Activated CD8-positive, alpha-beta T cell treated with anti-CD3 and anti-CD28 coated beads for 36 hours (primary cell): ENCODE measurements at places on chromosomes 16 and 17. TPM values are rescaled to one million over a fixed set of nuclear protein-coding genes. Genes with fewer than 3 reads are reported as not detected.

GRCh38 chr16:15907863-15908478 lies 19.6 kb upstream of the CEP20 start:
- H3K36me3 ChIP-seq = no peaks in the 10 kb centered on the region
- H3K27ac ChIP-seq = no peak overlapping the region
- H3K4me1 ChIP-seq = peaks cover 16% of the 10 kb centered on the region
- peak; percentile 63 for DNase-seq
- no peaks in the 10 kb centered on the region for H3K27me3 ChIP-seq
- no peak overlapping the region for H3K4me3 ChIP-seq

DNA sequence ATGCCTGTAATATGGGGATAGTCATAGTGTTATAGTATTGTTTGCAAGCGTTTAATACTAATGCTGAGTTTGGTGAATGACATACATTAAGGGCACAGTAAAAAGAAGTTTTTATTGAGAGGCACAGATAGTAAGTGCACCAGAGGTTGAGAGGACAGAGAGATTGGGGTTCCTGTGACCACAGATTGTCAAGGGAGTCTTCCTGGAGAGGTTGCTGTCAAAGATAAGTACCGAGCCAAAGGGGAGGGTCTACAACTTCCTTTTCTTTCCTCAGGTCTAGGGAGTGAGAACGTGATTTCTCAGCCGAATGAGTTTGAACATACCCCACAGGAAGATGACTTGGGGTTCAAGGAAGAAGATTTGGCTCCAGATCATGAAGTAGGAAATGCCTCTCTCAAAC lies 1.8 kb downstream of the ZNF48 start:
- no peaks in the 10 kb centered on the region for H3K27me3 ChIP-seq
- no peak for DNase-seq
- peak overlapping the region; percentile 20 for H3K27ac ChIP-seq
- H3K36me3 ChIP-seq = peaks cover 28% of the 10 kb centered on the region

DNA sequence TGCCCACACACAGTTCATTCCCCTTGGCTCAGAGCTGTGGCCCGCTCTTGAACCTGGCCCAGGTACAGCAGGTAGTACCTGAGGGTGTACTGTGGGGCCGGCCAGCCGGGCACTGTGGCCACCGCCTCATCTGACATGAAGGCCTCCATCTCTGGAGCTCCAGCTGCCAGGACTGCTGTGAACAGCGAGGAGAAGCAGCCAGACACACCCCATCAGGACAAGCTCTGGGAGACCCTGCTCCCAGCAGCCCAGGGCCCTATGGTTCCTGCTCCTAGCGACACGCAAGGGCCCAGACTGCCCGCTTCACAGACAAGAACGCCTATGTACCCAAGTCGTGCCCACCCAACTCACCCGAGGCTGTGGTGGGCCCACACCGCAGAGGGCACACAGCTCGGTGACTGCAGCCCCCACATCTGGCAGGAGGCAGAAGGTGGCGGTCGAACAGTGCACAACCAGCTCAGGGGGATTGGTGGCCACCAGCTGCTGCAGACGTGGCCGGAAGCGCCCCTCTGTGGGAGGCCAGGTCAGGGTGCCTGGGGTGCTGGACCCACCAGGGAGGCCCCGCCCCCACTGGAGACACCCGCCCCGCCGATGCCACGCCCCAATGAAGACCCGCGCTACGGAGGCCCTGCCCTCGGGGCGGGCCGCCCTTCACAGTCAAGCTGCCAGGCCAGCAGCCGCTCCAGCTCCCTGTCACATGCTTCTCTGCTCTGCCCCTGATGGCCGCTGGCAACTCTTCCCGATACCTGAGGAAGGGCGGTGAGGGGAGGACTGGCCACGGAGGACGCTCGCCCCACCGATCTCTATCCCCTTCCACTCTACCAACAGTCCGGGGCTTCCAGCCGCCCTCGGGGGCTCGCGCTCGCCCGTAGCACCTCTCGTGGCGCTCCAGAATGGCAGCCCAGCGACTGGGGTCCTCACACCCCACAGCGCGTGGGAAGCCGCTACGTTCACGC lies 1.1 kb upstream of the STUB1 start:
- DNase-seq = peak; percentile 61
- H3K27me3 ChIP-seq = peaks cover 7% of the 10 kb centered on the region
- H3K27ac ChIP-seq = peak overlapping the region; percentile 65
- peaks cover 36% of the 10 kb centered on the region for H3K4me1 ChIP-seq

DNA sequence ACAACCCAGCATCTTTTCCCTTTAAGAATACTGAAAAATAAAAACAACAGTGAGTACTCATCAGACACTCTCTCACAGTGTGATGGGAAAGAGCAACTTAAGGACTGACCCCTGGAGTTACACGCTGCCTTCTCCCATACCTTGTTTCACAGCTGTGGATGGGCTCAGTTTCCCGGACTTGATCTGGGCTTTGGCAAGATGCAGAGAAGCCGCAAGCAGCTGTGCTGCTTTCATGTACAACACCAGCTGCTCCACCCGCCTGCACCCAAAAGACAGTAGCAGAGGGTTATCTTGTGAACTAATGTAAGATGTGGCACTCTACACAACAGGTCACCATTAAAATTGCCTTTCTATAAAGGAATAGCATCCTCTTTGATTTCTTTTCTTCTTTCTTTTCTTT lies 32.7 kb upstream of the ALDH3A1 start:
- no peaks in the 10 kb centered on the region for H3K4me1 ChIP-seq
- H3K27ac ChIP-seq = no peak overlapping the region
- H3K27me3 ChIP-seq = no peaks in the 10 kb centered on the region
- H3K36me3 ChIP-seq = peaks cover 16% of the 10 kb centered on the region
- DNase-seq = no peak

DNA sequence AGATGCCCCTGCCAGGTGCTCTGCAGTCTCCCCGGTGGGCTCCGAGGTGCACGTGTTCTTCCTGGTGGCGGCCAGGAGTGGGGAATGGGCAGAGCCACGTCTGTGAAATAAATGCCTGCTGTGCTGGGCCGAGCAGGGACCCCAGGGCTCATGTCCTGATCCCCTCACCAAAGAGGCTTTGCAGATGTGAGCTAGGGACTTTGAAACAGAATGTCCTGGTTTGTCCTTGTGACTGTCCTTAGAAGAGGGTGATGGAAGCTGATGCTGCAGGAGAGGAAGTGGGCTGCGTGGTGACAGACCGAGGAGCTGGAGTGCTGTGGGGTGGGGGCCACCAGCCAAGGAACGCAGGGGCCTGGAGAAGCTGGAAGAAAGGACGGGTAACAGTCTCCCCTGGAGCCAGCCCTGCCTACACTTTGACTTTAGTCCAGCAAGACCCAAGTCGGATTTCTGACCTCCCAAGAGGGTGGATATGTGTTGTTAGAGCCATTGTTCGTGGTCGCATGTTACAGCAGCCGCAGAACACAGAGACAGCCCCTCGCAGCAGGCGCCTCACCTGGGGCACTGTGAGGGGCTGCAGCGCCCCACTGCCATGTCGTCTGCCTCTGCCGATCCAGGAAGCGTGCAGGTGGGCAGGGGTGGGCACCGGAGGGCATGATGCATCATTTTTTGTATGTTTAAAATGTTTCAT lies 217.9 kb upstream of the CIBAR2 start:
- H3K27ac ChIP-seq = no peak overlapping the region
- no peaks in the 10 kb centered on the region for H3K27me3 ChIP-seq
- no peak for DNase-seq
- H3K36me3 ChIP-seq = no peaks in the 10 kb centered on the region
- H3K4me3 ChIP-seq = no peak overlapping the region

GRCh38 chr16:54687043-54687899 lies 243.4 kb upstream of the IRX5 start:
- no peak for DNase-seq
- H3K36me3 ChIP-seq = no peaks in the 10 kb centered on the region
- H3K4me3 ChIP-seq = no peak overlapping the region
- no peak overlapping the region for H3K27ac ChIP-seq
- no peaks in the 10 kb centered on the region for H3K4me1 ChIP-seq
- peaks cover 12% of the 10 kb centered on the region for H3K27me3 ChIP-seq

- peak; percentile 43 for DNase-seq
- H3K4me3 ChIP-seq = peak overlapping the region; percentile 55
- peaks cover 72% of the 10 kb centered on the region for H3K4me1 ChIP-seq
- H3K27ac ChIP-seq = peak overlapping the region; percentile 98
- peaks cover 21% of the 10 kb centered on the region for H3K36me3 ChIP-seq
- no peaks in the 10 kb centered on the region for H3K27me3 ChIP-seq
Measured at GRCh38 chr16:84514295-84514873, 9.9 kb upstream of the MEAK7 start.

- H3K4me1 ChIP-seq = no peaks in the 10 kb centered on the region
- DNase-seq = no peak
- H3K27ac ChIP-seq = no peak overlapping the region
- H3K27me3 ChIP-seq = no peaks in the 10 kb centered on the region
- H3K4me3 ChIP-seq = no peak overlapping the region
Measured at GRCh38 chr17:72771734-72772133, 320.8 kb downstream of the SLC39A11 start.

GRCh38 chr16:88192601-88193000 lies 190.2 kb upstream of the ZNF469 start:
- H3K4me1 ChIP-seq = peaks cover 3% of the 10 kb centered on the region
- no peaks in the 10 kb centered on the region for H3K36me3 ChIP-seq
- no peak for DNase-seq
- H3K4me3 ChIP-seq = no peak overlapping the region
- H3K27ac ChIP-seq = no peak overlapping the region
- peaks cover 3% of the 10 kb centered on the region for H3K27me3 ChIP-seq

Gene PIRT
- not detected for total RNA-seq

Gene DHRS7C
- not detected for total RNA-seq

Gene TGFB1I1
- total RNA-seq = 1.2 TPM

Gene NPB
- 0.18 TPM for total RNA-seq
